ENCODE measurements at places on chromosomes 1 and 21.

- no peak for DNase-seq
Measured at GRCh38 chr21:30695956-30696355, 22.6 kb downstream of the KRTAP21-3 start.

- no peak for DNase-seq
Measured at GRCh38 chr1:232786845-232787455, 18.3 kb upstream of the MAP10 start.

DNA sequence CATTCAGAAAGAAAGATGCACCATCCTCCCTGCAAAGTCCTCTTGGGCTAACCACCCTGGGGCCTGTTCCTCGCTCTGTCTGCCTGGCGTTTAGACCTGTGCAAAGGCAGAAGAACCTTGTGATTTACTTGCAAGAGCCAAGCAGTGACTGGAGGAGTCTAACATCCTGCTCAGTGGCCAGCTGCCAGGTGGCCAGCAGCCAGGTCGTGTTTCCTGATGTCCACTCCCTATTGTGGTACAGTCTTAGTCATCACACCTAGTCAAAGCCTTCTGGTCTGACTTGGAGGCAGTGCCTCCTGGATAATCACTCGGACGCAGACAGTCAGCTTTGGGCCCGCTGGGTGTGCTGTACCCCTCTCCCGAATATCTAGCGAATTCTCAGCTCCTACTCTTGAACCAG is 118.1 kb downstream of the PGBD5 start:
- DNase-seq = no peak

DNA sequence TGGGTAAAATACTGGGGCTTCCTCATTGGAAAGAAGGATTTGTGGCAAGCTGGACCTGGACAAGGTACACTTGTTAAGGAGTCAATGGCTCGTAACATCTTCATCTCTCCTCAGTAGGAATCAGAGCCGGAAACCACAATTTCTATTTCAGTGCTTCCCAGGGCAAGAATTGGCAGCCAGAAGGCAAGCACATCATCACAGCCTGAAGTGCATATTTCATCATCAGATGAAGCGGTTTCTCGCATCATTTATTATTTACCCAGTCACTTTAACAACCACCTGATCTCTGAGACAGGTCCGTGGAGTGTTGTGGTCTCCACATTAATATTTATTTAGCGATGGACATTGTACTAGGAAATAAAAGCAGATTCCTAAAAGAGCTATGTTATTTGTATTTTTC is 55.0 kb downstream of the KCNJ15 start:
- no peak for DNase-seq

DNA sequence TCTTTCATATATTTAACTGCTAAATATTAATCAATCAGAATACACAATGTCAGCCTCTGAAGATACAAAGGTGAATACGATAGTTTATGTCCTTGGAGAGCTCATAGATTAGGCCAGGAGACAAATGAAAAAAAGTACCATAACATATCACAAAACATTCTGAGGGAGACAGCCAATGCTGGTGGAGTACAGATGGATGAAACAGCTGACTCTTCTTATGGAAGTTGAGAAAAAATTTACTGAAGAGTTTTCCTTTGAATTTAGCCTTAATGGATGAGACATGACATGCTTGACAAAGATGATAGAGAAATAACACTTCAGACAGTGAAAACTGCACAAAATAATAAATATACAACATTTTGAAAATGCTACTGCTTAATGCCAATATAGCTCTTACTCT is 193.5 kb downstream of the PDE4B start:
- no peak for DNase-seq

DNA sequence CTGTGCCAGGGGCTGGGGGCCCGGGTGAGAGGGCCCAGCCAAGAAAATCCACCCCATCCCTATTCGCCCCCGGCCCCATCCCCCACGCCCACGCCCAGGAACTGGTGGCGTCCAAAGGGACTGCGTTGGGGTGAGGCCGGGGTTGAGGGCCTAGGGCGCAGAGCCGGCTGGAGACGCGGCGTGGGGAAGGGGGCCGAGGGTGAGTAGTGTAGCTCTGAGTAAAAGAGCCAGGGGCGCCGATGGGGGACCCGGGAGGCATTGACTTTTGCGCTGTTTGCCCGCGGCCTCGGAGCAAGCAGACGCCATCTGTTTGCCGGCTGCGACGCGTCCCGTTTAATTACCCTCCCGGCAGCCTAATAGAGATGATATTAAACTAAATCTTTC is 3.5 kb upstream of the DMRTA2 start:
- DNase-seq = no peak

GRCh38 chr1:53068314-53069099 is 6.5 kb downstream of the PODN start:
- no peak for DNase-seq

DNA sequence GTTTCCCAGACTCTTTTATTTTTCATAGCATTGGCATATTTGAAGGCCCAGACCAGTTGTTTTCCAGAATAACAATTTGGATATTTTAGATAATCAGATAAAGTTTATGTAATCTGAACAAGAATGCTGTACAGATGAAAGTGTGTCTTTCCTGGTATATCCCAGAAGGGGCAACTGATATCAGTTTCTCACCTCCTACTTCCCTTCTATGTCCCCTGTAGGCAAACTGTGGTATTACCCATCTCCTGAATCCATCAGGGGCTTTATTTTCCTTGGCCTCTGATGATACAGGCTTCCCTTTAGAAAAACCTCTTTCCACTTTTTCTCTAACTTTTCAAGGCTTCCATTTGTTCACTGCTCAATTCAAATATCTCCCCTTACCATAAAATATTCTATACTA is 87.5 kb upstream of the RGS1 start:
- no peak for DNase-seq

GRCh38 chr1:30446508-30446907 is 276.9 kb downstream of the MATN1 start:
- no peak for DNase-seq

- no peak for DNase-seq
Measured at GRCh38 chr1:177249231-177249630, 78.5 kb downstream of the BRINP2 start.

DNA sequence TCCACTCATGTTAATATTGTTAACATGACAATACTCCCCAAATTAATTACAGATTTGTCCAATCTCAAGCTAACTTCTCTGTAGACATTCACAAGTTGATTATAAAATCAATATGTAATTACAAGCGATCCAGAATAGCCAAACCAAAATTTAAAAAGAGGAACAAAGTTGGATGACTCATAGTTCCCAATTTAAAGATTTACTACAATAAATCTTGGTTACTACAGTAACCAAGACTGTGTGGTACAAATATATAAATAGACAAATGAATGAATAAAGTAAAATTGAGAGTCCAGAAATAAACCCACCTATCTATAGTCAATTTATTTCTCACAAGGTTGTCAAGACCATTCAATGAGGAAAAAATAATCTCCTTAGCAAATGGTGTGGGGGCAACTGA is 7.1 kb upstream of the KRTAP10-4 start:
- no peak for DNase-seq

DNA sequence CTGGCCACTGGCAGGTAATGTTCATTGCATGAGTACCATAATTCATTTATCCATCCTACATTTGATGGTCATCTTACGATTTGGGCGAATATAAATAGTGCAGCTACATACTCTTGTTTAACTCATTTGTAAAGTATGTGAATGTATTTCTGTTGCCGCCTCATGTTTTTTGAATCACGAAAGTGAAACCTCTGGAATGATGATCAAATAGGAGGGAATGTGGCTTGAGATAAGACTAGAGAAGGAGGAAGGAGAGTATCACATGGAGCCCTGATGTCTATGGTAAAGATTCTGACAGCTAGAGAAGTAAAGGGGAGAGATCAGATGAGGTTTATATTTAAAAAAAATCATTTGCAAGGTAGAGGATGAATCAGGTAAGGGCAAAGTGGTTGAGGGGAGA is 8.0 kb downstream of the MRPS14 start:
- DNase-seq = no peak

DNA sequence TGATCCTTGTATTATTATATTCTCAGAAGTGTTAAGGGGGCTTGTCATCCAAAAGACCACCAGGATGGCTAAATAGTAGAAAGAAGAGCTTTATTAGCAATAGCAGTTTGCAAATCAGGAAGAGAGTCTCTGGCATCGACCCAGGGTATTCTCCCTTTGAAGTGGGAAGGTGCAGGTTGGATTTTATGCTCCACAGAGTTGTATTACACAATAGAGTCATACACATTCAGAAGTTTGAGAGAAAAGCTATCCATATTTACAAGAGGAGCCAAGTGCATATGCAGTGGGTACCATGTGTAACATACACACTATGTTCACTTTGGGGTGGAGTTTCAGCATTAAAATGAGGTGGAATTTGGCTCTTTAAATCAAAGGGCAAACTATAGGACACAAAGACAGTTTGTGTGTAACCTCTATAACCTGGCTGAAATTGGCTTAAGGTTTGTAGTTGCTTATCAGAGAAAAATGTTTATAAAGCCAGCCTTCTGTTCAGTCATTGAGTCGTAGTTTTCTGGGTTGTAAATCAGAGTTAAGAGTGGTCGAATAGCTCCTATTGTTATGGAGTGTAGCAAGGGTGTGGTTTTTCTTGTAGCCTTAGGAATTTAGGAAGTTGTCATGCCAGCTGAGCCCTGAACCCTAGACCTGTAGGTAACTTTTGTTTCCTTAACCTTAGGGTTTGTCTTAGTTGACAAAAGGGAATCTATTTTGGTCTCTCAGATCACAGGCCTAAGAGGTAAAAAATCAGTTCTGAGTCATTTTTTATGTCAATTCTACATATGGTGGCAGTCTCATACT is 125.3 kb downstream of the DNM3 start:
- no peak for DNase-seq

GRCh38 chr1:26195805-26196204 is 5.4 kb downstream of the CATSPER4 start:
- DNase-seq = no peak

DNA sequence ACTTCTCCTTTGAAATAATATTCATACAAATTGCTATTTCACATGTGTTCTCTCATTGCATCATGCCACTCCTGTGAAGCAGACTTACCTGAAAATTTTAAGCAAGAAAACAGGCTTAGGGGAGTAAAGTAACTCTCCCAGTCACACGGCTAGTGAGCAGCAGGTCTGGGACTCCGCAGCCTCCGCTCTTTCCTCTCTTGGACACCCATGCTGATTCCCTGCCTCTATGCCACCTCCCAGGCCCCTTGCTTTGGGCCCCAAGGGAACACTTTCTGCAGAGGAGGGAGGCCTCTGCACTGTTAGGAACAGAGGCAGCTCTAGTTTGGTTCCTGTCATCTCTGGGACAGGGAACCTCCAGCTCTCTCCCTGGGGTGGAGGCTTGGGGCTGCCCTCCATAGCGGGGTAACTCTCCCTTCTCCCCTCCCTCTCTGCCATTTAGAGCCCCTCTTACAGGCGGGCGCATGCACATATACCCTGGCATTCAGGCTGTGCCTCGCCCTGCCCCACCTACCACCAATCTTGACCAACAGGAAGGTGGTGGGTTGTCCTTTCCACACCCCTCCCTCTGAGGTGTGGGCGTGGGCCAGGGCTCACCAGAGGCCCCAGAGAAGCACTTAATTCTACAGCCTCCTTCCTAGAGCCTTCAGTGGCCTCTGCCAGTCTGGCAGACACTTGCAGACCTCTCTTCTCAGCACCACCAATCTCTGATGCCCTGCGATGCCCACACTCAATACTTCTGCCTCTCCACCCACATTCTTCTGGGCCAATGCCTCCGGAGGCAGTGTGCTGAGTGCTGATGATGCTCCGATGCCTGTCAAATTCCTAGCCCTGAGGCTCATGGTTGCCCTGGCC is at the start of gene RXFP4:
RXFP4 (plus strand) TSS at position 646 of the 852 bp plus-strand sequence; CDS start at position 718, 72 bp downstream.
- DNase-seq = no peak

GRCh38 chr1:41493117-41493536 is 8.6 kb upstream of the EDN2 start:
- DNase-seq = no peak

DNA sequence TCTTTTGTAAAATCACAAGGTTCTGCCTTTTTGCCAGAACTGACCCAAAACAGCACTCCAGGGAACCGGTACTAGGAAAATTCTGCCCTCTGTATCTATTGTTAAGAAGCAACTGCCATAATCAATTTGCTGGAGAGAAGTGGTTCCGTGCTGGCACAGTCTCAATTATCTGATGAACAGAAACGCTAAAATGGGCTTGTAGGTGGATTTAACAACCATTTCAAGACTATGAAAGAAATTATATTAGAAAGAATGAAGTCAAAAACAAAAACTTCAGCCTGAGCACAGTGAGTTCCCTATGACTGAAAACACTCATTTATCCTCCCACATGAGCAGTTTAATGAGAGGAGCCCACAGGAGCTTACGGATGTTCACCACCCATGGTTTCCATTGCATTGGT is 4.4 kb downstream of the JAM2 start:
- no peak for DNase-seq

DNA sequence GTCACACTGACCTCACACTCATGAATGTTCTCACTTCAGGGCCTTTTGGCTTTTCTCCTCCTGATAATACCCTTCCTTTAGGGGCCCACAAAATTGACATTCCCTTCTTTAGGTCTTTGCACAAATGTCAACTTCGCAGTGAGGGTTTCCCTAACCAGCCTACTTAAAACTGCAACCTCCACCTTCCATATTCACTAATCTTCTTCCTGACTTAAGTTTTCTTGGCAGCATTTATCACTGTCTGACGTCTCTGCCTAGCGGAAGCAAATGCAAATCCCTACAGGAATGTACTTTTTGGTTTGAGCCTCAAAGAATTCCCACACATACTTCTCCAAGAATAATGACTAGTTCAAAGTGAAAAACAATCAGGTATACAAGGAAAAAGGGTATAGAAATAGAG is 32.8 kb downstream of the INTS7 start:
- no peak for DNase-seq

DNA sequence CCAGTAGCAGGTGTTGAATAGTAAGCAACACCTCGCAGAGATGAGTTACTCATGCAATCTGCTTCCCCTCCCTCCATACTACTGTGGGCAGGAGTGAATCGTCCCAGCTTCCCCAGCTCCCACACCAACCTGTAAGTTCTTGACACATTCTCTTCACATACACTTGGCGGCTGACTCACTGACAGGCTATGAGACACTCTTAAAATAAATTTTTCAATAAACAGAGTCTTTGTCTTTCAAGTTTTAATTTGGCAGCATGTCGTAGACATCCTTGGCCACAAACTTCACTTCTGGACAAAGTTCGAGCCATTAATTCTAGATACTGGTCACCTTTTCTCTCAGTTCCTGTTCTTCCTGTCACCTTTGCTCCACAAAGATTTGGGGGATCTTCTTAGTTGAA is 290.7 kb downstream of the TM2D1 start:
- DNase-seq = no peak

- DNase-seq = no peak
Measured at GRCh38 chr1:190739926-190740325, 262.3 kb upstream of the BRINP3 start.

DNA sequence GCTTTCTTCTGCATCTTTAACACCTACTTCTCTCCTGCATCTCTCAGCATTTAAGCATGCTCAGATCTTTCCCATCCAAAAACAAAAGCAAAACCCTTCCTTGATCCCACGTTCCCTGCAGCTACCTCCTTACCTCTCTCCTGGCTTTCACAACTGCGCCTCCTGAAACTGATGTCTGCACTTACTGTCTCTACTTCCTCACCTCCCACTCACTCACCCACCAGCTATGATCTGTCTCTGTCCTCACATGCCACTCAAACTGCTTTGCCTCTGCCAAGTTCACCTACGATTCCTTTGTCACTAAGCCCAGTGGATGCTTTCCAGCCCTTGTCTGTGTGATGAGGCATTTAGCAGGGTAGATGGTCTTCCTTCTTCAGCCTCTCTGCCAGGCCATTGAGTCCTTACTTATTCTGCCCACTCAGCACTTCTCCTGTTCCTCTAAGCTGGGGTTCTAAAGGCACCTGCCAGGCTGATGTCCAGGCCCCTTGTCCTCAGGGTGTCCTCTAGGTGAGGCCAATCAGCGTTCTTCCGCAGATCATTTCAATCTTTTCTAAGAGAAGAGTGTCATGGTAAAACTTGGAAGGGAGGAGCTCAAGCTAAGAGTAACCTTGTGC is 10.0 kb upstream of the GJB3 start:
- no peak for DNase-seq
